ENCODE measurements at places on chromosomes 13 and 19. TPM values are rescaled to one million over a fixed set of nuclear protein-coding genes. Genes with fewer than 3 reads are reported as not detected.

DNA sequence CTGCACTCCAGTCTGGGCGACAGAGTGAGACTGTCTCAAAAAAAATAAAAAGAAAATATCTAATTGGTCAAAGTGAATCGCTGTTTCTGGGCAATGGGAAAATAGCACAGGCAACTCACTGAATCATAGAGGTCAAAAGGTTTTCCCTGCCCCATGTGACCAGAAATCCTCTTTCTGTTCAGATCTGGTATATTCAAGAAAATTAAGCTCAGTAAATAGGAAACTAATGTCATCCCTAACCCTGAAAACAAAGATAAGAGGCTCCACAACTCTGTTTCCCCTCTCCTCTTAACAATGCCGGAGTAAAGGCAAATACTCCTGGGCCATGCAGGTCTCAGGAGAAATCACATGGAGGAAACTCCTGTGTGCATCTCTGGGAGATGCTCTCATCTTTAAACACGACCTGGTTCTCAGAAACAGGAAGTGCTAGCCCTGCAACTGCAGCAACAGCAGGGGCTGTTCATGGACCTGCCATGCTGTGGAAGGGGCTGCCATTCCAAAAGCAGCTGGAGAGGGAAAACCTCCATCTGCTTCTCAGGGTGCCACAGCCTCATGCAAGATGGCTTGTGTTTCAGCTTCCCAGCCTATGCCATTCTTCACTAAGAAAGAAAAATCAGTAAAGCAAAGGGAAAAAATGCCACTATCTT is 47.5 kb upstream of the SLC7A9 start:
- DNase-seq: no peak
- H3K27ac ChIP-seq: no peak overlapping the region
- no peak overlapping the region for H3K4me3 ChIP-seq
- peaks cover 6% of the 10 kb centered on the region for H3K4me1 ChIP-seq

GRCh38 chr19:51479531-51480331 is 1.4 kb downstream of the CEACAM18 start:
- DNase-seq: peak; percentile 59
- peaks cover 19% of the 10 kb centered on the region for H3K27me3 ChIP-seq
- H3K4me3 ChIP-seq: no peak overlapping the region
- peaks cover 30% of the 10 kb centered on the region for H3K4me1 ChIP-seq

DNA sequence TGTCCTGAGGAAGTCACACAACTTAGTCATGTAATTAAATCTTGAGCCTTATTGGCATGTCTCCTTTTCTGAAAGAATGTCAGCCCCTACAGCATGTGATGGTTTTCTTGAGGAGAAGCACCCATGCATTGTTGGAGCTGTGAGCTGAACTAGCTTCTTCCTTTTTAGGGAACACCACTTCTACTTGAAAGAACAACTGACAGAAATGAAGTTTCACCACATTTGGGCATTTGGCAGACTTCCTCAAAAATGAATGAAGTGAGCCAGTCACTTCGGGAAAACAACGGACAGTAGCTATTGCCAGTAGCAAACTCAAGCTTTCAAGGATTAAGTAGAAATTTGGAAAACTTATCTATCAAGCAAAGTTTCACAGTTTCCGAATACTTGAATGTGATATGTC is 1351.3 kb downstream of the EFNB2 start:
- no peak overlapping the region for H3K4me3 ChIP-seq
- H3K27ac ChIP-seq: no peak overlapping the region
- H3K36me3 ChIP-seq: no peaks in the 10 kb centered on the region
- no peaks in the 10 kb centered on the region for H3K27me3 ChIP-seq
- no peaks in the 10 kb centered on the region for H3K4me1 ChIP-seq

DNA sequence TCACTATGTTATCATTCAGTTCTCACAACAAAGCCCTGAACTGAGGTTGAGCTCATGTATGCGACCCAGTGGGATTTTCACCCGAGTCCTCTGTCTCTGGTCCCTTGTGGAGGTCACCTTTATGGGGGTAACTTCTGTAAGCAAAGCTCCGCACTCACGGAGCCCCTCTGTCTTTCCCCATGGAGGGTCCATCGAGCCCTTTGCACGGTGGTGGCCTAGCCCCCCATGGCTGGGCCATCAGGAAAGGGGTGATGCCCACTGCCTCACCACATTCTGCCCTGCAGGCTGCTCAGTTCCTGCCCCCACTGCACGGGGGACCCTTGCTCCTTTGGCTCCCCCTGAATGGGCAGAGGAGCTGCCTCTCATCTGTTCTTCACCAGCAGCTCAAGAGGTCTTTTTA is 39.6 kb downstream of the CHST8 start:
- no peaks in the 10 kb centered on the region for H3K36me3 ChIP-seq
- no peak overlapping the region for H3K27ac ChIP-seq
- H3K4me1 ChIP-seq: no peaks in the 10 kb centered on the region
- peaks cover 4% of the 10 kb centered on the region for H3K27me3 ChIP-seq

DNA sequence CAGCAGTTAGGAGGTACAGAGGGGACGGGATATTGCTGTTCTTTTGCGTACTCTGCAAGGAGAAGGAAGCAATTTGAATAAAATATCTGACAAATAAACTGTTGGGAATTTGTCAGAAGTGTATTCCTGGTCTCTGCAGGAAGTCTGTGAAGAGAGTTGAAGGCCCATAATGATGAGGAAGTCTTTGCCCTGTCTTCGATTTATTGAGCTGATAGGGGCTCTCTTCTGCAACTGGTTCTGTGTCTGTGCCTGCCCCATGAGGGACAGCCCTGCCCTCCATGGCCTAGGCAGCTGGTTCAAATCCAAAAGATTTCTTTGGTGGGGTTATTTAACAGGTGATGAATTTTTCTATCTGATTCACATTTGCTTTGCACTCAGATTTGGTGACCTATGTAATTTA is 339.7 kb upstream of the EDNRB start:
- H3K4me1 ChIP-seq: no peaks in the 10 kb centered on the region
- no peaks in the 10 kb centered on the region for H3K27me3 ChIP-seq
- no peaks in the 10 kb centered on the region for H3K36me3 ChIP-seq
- H3K27ac ChIP-seq: no peak overlapping the region
- H3K4me3 ChIP-seq: no peak overlapping the region

NCCRP1 gene
- not detected for total RNA-seq

GRCh38 chr13:87674247-87674738 is 3.1 kb downstream of the SLITRK5 start:
- no peak overlapping the region for H3K4me3 ChIP-seq
- H3K27me3 ChIP-seq: peaks cover 66% of the 10 kb centered on the region
- H3K4me1 ChIP-seq: peaks cover 33% of the 10 kb centered on the region
- H3K36me3 ChIP-seq: peaks cover 3% of the 10 kb centered on the region
- DNase-seq: no peak

DNA sequence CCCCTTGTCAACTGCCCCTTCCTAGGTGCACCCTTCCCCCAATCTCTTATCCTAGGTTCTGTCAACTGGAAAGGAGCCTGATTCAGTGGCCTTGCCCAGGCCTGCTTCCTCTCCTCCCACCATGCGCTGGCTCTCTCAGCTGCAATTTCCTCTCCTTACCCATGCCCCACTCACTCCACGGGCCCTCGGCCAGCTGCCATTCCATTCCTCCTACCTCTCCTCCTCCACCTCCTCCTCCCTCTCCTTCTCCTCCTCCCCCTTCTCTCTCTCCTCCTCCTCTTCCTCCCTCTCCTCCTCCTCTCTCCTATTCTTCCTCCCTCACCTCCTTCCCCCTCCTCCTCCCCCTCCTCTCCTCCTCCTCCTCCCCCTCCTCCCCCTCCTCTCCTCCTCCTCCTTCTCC is 9.6 kb upstream of the TIMM44 start:
- H3K36me3 ChIP-seq: no peaks in the 10 kb centered on the region
- no peaks in the 10 kb centered on the region for H3K27me3 ChIP-seq
- no peak for DNase-seq

DNA sequence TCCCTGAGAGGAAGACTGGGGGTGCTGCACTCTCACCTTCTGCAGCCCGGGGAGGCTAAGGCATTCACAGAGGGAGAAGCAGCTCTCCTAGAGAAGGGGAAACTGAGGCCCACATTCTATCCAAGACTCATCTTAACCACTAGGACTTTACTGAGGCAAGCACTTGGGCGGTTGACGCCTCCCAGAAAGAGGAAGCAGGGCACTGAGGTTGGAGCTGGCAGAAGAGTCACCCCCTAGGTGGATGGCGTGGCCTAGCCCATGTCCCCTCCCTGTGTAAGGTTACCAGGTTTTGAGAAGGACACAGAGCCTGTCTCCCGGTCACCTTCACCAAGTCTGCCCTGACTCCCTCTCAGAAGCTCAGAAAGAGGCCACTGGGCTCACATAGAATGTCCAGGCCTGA is 2.7 kb downstream of the S1PR2 start:
- no peaks in the 10 kb centered on the region for H3K27me3 ChIP-seq
- H3K4me3 ChIP-seq: no peak overlapping the region
- no peak overlapping the region for H3K27ac ChIP-seq

FOXA3 gene
- total RNA-seq: 0.62 TPM

DNA sequence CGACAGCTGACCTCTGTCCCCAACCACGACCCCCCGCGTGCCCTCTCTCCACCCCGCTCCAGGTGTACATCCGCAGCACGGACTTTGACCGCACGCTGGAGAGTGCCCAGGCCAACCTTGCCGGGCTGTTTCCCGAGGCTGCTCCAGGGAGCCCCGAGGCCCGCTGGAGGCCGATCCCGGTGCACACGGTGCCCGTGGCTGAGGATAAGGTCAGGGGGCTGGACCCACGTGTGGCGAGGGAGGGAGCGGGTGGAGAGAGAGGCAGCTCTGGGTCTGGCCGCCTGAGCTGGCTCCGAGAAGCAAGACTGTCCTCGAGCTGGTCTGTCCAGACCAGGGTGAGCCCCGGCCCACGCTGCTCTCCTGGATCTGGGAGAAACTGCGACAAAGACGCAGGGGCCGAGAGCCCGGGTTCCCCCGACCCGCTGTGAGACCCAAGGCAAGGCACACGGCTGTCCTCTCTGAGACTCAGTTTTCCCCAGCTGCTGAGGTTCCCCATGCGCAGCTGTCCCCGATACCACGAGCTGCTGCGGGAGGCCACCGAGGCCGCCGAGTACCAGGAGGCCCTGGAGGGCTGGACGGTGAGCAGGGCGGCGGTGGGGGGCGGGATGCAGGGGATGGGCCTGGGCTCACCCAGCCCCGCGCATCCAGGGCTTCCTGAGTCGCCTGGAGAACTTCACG is 1.5 kb downstream of the ACP4 start:
- no peak for DNase-seq
- peaks cover 6% of the 10 kb centered on the region for H3K4me1 ChIP-seq
- H3K27me3 ChIP-seq: no peaks in the 10 kb centered on the region
- peaks cover 2% of the 10 kb centered on the region for H3K36me3 ChIP-seq
- no peak overlapping the region for H3K27ac ChIP-seq
- H3K4me3 ChIP-seq: no peak overlapping the region

GRCh38 chr19:4916292-4917082 is 7.2 kb downstream of the UHRF1 start:
- peak; percentile 62 for DNase-seq
- peak overlapping the region; percentile 80 for H3K4me3 ChIP-seq
- H3K27me3 ChIP-seq: no peaks in the 10 kb centered on the region
- H3K27ac ChIP-seq: peak overlapping the region; percentile 92
- H3K36me3 ChIP-seq: peaks cover 76% of the 10 kb centered on the region
- H3K4me1 ChIP-seq: peaks cover 57% of the 10 kb centered on the region

GRCh38 chr19:8259142-8259921 is 48.8 kb downstream of the CD320 start:
- no peaks in the 10 kb centered on the region for H3K4me1 ChIP-seq
- DNase-seq: no peak
- no peaks in the 10 kb centered on the region for H3K27me3 ChIP-seq
- peaks cover 10% of the 10 kb centered on the region for H3K36me3 ChIP-seq

- H3K36me3 ChIP-seq: peaks cover 14% of the 10 kb centered on the region
- H3K27ac ChIP-seq: no peak overlapping the region
- H3K4me3 ChIP-seq: no peak overlapping the region
- peaks cover 8% of the 10 kb centered on the region for H3K4me1 ChIP-seq
- H3K27me3 ChIP-seq: no peaks in the 10 kb centered on the region
Observed at GRCh38 chr19:47653856-47654255, 44.9 kb downstream of the BICRA start.

OR10H4 gene
- not detected for total RNA-seq

GNG7 gene
- 1.2 TPM for total RNA-seq

- peak; percentile 68 for DNase-seq
- peaks cover 4% of the 10 kb centered on the region for H3K4me1 ChIP-seq
- H3K27ac ChIP-seq: no peak overlapping the region
Observed at GRCh38 chr13:114019367-114019766, 45.5 kb upstream of the C13orf46 start.

- no peak for DNase-seq
- H3K4me1 ChIP-seq: no peaks in the 10 kb centered on the region
- no peaks in the 10 kb centered on the region for H3K27me3 ChIP-seq
- H3K4me3 ChIP-seq: no peak overlapping the region
- no peaks in the 10 kb centered on the region for H3K36me3 ChIP-seq
Observed at GRCh38 chr13:71772361-71772760, 94.6 kb downstream of the DACH1 start.

GRCh38 chr13:106503272-106503671 is 32.2 kb downstream of the EFNB2 start:
- no peak overlapping the region for H3K27ac ChIP-seq
- no peaks in the 10 kb centered on the region for H3K36me3 ChIP-seq
- no peak overlapping the region for H3K4me3 ChIP-seq
- H3K27me3 ChIP-seq: peaks cover 28% of the 10 kb centered on the region
- H3K4me1 ChIP-seq: peaks cover 7% of the 10 kb centered on the region

DNA sequence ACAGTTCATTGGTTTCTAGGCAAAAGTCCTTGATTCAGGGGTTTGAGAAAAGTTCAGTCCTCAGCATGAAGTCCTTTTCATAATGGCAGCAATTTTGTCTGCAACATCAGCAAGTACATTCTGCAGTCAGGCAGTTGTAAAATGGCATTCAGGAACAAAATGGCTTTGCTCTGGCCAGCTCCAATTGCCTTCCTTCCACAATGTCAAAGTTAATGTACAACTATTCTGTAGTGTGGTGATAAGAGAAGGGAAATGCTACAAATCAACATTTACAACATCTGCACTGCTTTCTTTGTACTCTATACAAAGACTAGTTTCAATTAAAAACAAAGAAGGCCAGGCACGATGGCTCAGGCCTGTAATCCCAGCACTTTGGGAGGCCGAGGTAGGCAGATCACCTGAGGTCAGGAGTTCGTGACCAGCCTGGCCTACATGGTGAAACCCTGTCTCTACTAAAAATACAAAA is 1.8 kb upstream of the NEK3 start:
- H3K4me1 ChIP-seq: peaks cover 30% of the 10 kb centered on the region
- no peak overlapping the region for H3K4me3 ChIP-seq
- peaks cover 3% of the 10 kb centered on the region for H3K36me3 ChIP-seq
- no peak for DNase-seq
- H3K27ac ChIP-seq: no peak overlapping the region
- H3K27me3 ChIP-seq: no peaks in the 10 kb centered on the region

SIAH3 gene
- total RNA-seq: 0.19 TPM

GRCh38 chr13:25379011-25379410 is 7.2 kb downstream of the ATP8A2 start:
- DNase-seq: no peak
- no peak overlapping the region for H3K4me3 ChIP-seq
- H3K27ac ChIP-seq: no peak overlapping the region
- H3K4me1 ChIP-seq: peaks cover 3% of the 10 kb centered on the region
